ENCODE measurements at places on chromosomes 3 and 15. TPM values are rescaled to one million over a fixed set of nuclear protein-coding genes. Genes with fewer than 3 reads are reported as not detected.

GRCh38 chr3:16595778-16596177 is 9.4 kb downstream of the DAZL start:
- DNase-seq, result no peak

DNA sequence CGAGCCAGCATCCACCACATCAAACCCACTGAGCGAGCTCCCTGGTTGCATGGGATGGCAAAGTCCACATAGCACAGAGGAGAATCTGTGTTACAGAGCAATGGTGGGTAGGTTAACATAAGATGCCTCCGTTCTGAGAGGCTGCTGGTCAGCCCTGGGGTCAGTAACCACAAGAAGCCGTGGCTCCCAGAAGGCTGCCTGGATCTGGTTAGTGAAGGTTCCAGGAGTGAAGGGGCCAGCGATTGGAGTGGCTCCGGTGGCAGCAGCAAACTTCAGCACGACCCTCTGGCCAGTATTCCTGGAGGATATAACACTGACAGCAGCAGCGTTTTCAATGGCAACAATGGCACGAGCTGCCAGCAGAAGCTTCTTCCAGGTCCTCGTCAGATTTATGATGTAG is 18.4 kb upstream of the PIGZ start:
- DNase-seq, result no peak

GRCh38 chr3:88031642-88032077 is 27.1 kb downstream of the CGGBP1 start:
- DNase-seq, result no peak

GRCh38 chr3:16675805-16676204 is 70.6 kb upstream of the DAZL start:
- DNase-seq, result no peak

GRCh38 chr3:192514754-192515663 is 212.3 kb downstream of the FGF12 start:
- DNase-seq, result no peak

DNA sequence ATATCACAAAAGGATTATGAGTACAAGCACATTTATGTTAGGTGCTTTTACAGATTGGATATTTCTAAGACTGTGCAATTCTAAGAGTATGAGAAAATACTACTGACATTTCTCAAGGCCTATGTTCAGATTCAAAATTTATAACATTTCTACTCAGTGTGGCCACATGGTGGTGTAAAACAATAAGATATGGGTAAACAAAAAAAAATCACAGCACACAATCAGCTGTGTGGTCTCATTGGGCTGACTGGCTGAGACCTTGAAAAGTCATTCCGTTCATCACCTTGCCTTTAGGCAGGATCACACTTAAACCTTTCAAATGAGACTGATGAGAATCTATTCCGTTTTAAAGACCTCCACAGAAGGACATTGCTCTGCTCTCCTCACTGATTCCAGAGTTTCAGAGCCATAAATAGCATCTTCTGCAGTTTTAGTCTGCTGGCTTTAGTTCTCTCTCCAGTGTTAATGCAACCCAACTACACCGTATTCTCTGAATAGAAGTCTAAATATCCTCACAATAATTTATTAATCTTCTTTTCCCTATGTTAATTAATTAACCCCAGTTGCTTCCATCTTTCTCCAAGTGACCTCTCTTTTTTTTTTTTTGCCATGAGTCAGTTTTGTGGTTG is 158.2 kb downstream of the SPATA16 start:
- no peak for DNase-seq

DNA sequence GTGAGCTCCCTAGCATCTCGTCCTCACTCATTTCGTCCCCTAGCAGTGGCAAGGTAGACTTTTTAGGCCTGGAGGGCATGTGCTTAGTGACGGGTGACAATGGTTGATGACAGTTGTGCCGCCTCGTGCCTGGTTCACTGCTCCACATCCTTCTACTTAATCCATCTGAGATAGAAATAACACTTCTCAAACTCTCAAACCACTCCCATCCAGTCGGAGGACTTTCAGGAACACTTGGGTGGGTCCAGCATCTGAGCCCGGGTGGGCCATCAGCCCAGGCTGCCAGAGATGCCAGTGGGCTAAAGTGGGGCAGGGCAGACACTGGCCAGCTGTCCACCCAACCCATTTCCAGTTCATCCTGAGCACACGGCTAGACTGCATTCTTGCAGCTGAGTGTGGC is 79.7 kb upstream of the SMAD3 start:
- DNase-seq, result no peak

GRCh38 chr3:169512991-169513390 is 150.5 kb downstream of the MECOM start:
- DNase-seq, result no peak

DNA sequence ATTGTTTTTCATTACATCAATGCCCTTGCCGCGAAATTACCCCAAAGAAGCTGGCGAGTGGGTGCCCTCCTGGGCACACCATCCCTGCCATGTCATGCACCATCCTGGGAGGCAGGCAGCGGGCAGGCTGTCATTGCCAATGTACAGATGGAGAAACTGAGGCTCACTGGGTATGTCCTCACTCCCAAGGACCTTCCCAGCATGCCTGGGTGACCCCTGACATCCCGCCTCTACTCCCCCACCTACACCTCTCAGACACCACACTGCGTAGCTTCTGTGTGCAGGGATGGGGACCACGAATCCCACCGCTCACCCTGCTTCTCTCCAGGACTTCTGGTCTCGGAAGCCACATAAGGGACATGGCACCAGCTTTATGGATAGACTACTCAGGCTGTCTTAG is 41.0 kb upstream of the SLC41A3 start:
- DNase-seq, result no peak

GRCh38 chr15:42063122-42063848 is 31.1 kb downstream of the PLA2G4D start:
- no peak for DNase-seq

- DNase-seq, result no peak
Measured at GRCh38 chr3:12890610-12891390, 49.4 kb upstream of the RPL32 start.

DNA sequence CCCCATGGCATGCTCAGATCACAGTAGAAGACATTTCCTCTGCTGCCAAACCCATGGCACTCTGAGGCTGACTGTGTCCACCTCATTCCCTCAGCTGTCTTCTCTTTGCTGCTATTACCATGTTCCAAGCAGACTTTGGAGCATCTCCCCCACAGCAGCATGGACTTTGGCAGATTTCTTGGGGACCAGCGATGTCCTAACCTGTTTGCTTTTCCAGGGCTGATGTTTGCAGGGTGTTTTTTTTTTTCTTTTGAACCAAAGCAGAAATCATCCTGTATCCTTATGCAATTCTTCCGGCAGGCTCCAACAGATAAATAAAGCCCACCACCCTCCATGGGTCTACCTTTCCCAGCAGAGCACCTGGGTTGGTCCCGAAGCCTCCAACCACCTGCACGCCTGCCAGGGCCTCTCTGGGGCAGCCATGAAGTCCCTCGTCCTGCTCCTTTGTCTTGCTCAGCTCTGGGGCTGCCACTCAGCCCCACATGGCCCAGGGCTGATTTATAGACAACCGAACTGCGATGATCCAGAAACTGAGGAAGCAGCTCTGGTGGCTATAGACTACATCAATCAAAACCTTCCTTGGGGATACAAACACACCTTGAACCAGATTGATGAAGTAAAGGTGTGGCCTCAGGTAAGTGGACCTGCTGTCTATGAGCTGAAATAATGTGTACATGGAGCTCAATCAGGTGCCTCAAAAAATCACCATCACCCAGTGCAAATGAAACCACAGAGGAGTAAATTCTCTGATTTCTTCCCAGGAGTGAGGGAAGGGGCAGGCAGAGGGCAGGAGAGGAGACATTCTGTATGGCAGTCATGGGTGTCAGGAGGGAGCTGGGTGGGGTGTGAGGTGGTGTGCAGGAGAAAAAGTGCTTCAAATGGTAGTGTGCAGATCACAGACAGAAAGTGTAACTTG is at the start of gene AHSG:
Gene AHSG (plus strand): TSS at position 340 of the 916 bp plus-strand sequence. CDS start 82 bp downstream, at position 422.
- DNase-seq, result no peak

DNA sequence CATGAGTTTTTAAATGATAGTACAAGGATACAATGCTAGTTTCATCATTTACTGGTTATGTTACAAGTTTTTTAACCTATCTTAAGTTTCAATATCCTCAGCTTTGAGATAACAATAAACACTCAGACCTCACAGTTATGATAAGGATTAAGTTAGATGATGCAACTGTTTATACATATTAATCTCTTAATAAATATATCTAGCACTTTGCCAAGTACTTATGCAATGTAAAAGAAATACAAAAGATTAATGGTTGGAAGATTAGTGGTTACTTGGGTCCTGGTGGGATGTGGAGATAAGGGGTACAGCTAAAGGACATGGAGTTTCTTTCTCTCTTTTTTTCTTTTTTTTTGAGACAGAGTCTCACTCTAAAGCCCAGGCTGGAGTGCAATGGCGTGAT is 12.0 kb downstream of the SPPL2A start:
- no peak for DNase-seq

DNA sequence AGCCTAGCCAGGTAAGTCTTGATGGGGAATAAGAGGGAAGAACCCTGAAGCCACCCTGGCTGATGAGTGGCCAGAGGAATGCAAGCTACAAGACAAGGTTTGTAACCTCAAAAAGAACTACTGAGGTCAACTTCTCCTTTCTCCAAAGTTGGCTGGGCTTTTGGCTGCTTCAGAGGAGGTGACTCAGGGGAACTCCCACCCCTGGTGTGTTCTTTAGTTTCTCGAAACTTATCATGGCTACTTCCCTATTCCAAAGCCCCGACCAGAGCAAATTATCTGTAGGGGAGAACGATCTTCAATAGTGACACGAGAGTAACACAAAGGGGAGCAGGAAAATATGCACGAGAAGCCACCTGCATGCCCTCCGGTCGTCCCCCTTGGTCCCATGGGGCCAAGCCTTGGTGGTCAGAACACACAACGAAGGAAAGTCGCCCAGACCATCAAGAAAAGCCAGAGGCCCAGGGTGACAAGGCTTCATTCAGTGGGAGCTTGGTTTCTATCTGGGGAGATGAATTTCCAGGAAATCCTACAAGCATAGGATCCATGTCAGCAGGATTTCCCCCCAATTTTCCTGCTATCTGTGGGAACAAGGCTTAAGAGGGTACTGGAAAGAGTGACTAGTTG is 6.5 kb upstream of the BCL2A1 start:
- DNase-seq, result no peak

DNA sequence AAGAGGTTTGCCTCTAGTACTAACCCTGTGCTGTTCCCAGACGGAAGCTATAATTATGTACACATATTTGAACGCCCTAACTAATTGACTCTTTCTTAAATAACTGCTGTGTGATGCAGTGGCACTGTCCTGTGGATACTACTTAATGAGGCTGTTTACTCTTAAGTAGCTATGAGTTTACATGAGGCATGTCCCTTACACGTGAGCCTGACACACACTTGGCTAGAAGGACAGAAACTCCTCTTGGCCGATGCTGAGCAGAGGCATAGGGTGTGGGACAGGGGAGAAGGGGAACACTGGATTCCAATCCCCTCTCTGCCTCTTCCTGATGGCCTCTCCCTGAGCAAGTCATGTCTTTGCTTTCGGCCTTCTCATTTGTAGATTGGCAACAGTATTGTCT is 21.9 kb downstream of the EHD4 start:
- DNase-seq, result no peak

Gene C3orf49
- polyA plus RNA-seq, result not detected

Gene LRTM1
- polyA plus RNA-seq, result not detected

Gene SLC28A1
- not detected for polyA plus RNA-seq
